ENCODE measurements at places on chromosomes 7 and 10.

GRCh38 chr10:131585761-131586160, 274.2 kb upstream of the TCERG1L start:
- DNase-seq, result no peak

- DNase-seq, result peak; percentile 88
Observed at GRCh38 chr7:2641406-2642393, 9.9 kb downstream of the TTYH3 start.

DNA sequence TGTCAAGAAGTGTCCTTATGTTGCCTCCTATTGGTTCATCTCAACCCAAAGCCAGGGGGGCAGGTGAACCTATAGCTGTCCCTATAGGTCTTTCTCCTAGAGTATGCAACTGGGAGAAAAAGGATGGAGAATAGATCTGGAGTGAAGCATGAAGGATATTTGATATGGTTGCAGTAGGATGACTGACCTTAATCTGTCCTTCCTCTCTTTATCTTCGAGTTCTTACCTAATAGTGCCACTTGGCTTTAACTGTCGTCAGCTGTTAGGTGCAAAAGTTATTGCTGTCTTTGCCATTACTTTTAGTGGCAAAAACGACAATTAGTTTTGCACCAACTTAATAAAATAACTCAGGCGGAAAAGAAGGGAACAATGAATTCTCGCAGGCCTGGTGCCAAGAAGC, 196.0 kb downstream of the GALNT17 start:
- DNase-seq, result no peak

DNA sequence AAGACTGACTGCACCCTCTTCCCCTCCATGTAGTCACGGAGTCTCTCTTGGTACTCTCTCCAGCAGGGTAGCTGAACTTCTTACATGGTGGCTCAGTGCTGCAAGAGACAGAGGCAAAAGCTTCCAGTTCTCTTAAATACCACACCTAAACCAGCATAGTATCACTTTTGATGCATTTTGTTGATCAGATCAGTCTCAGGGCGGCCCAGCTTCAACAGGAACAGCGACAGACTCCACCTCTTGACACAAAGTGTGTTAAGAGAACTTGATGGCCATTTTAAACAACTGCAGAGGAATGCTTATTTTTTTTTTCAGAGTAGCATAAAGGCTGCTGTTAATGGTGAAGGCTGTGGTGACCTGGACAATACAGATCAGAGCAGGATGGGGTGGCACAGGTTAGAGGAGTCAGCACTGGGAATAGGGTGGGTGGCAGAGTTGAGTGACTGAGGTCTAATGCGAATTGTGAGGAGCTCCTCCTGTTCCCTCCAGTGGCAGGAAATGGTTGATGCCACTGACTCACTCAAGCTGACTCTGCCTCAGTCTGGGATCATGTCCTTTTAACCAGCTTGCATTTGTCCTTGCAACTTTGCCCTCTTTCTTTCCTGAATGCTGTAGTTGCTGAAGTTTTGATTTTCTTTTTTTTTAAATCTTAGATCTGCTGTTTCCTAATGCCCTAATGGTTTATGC, 17.3 kb downstream of the MGAM start:
- DNase-seq, result no peak

- no peak for DNase-seq
Observed at GRCh38 chr10:119502618-119503155, 39.8 kb downstream of the RGS10 start.

- DNase-seq, result no peak
Observed at GRCh38 chr10:7853226-7853842, 35.0 kb downstream of the TAF3 start.

DNA sequence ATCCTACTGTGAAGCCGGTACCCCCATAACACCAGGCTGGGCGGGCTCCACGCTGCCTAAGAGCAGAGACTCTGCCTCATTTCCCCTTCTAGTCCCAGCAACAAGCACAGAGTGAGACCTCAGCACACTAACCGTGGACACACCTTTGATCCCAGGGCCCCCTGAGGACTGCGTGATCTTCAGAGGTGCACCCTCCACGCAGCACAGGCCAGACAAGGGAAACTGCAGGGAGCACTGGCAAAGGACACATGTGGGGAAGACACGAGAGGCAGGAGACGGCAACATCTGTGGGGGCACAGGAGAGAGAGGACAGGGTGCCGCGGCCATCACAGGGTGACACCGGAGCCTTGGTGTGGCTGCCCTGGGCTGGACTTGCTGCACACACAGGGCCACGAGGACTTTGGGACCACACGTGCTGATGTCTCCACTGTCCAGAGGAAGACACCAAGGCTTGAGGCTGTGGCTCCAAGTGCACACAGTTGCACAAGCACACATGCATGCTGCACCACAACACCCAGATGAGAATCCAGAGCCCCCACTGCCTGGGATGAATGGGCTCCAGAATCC, 128.8 kb downstream of the PTPRN2 start:
- DNase-seq, result no peak

- no peak for DNase-seq
Observed at GRCh38 chr10:76432016-76433012, 1000.9 kb downstream of the LRMDA start.

DNA sequence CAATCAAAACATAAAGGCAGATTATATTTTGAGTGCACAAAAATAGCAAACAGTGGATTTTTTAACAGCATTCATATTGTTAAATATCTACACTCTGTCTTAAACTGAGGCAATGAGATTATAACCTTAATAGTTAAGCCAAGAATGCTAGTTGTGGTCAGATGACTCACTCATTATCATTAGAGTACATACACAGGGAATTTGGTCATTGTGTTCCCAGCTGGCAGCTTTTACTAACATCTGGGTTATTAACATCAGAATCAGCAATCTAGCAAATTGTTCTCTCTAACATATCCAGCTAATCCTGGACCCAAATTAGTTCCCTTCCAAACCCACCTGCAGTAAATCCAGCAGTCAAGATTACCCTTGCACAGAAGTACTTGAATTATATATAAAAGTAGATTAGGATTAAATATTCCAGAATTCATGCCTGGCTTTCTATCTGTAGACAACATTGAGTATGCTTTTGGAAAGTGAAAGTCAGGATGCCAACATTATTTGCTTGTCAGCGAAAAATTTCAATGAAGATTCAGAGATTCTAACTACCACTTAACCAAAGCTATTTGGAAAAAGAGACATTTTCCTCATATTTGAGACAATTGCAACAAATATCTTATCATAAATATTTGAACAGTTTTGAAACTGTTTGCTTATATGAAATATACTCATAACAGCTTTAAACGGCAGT, 1035.6 kb upstream of the PHF14 start:
- DNase-seq, result no peak

GRCh38 chr7:4006687-4007086, 675.4 kb upstream of the FOXK1 start:
- no peak for DNase-seq

- DNase-seq, result peak; percentile 17
Observed at GRCh38 chr7:91288208-91288824, 24.1 kb downstream of the FZD1 start.

DNA sequence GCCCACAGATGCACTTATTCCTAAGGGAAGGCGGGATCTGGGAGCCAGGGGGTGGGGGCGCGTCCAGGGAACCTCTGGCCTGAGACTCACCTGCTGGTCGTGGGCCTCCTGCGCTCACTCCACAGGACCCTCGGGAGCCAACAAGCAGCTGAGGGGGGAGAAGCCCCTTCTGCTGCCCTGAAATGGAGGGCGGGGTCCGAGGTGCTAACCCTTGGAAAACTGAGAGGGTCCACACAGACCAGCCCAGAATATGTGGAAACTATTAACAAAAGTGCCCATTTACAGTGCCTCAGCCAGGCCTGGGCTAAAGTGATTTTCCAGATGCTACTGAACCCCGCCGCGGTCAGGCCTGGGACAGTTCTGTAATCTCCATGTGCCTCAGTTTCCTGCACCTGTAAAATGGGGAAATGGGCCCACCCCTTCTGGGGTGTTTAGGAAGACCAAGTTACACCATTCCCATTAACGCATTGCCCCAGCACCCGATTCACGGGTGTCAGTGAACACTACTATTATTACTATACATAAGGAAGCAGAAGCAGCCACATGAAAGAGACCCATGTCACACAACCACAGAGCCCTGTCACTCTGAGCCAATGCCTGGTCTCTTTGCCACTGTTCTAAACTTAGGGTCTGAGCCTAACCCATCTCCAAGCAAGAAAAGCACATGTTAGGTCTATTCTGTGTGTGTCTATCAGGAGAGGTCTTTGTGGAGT, 630 bp upstream of the VSTM4 start:
- DNase-seq, result no peak

GRCh38 chr10:61215246-61215645, 237.9 kb downstream of the TMEM26 start:
- DNase-seq, result no peak

DNA sequence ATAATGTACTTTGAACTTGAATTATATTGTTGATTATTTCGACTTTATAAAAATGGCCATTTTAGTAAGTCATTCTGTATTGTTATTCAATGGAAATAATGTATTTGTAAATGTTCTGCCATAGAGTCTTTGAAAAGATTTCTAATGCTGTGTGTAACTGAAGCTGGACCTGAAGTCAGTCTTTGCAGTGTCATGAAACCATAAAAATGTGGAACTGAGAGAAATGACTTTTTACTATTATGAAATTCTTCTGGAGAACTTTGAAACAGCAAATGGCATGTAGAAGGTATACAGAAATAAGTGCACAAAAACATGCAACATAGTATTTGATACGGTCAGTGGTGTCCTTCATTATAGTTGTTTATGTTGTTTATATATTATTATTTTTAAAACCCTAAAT, 59.7 kb upstream of the ADRA2A start:
- DNase-seq, result no peak

DNA sequence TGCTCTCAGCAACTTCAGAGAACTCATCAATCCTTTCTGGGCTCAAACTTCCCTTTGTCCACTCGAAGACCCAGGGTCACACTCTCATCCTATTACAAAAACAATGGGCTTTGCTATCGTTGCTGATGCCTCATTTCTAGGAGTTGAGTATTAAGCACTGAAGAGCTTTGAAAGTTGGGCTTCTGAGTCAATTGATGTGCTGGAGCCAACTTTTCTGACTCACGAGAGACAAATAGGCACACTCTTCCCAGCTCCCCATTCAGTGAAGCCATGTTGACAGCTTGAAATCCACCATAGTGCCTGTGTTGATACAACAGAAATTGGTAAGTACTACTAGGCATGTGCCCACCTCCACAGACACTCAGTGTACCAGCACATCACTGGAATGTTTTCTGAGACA, 97.5 kb upstream of the PRSS58 start:
- no peak for DNase-seq

DNA sequence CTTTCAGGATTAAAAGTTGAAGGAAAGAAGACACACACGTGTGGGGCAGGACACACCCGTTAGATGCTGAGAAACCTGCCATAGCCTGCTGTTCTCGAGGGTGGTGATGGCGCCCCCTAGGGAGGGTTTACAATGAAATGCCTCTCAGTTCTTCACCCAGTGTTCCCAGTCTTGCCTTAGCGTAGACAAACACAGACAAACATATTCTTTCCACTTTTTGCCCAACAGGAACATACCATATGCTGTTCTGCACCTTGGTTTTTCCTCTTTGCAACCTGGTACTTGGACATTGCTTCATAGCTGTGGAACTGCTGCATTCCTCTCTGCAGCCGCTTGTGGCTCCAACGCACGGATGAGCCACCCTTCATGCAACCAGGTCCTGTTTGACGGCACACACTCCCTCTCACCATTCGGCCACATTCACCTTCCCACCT, 23.3 kb upstream of the HSPA12A start:
- no peak for DNase-seq

- no peak for DNase-seq
Observed at GRCh38 chr7:123695944-123696677, 40.4 kb downstream of the LMOD2 start.

DNA sequence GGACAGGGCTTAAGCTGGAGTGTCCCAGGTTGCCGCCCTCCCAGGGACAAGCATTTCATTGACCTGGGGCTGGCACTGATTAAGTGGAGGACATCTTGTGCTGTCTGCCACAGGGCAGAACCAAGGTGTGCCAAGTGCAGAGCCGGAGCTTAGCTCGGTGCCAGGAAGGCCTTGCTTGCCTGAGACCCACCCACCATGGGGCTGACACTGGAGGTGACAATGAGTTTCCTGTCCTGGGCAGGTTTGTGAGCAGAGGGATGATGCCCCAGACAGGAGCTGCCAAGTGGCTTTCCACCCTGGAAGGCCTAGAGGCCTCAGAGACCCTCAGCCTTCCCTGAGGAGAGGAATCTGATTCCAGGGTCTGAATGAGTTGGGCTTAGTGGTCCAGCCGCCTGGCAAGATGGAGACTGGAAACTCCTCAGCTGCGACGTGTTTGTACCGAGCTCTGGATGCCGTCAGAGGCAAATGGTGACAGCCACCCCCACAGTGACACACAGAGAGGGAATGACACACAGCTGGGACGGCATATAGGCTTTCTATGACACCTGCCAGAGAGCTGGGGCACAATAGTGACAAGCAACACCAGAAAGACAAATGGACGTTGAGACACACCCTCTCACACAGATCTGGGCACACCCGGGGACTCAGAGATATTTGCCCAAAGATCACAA, 2.6 kb downstream of the ADCYAP1R1 start:
- DNase-seq, result peak; percentile 47

GRCh38 chr10:61835946-61836887, 65.3 kb upstream of the ARID5B start:
- peak; percentile 46 for DNase-seq

DNA sequence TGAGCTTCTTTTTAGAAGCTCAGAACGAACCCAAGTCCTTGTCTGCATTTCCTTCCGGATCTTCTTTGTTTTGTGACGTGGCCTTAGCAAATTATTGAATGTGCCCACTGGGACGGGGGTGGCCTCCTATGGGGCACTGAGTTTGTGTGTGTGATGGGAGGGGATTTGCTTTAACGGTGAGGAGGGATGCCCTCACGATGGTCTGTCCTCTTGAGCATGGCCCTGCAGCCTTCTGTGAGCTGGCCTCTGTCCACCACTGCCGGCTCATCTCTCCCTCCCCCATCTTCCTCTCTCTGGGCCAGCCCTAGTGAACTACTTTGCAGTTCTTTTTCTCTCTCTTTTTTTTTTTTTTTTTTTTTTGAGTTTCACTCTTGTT, 62.9 kb upstream of the MKRN1 start:
- DNase-seq, result peak; percentile 29

DNA sequence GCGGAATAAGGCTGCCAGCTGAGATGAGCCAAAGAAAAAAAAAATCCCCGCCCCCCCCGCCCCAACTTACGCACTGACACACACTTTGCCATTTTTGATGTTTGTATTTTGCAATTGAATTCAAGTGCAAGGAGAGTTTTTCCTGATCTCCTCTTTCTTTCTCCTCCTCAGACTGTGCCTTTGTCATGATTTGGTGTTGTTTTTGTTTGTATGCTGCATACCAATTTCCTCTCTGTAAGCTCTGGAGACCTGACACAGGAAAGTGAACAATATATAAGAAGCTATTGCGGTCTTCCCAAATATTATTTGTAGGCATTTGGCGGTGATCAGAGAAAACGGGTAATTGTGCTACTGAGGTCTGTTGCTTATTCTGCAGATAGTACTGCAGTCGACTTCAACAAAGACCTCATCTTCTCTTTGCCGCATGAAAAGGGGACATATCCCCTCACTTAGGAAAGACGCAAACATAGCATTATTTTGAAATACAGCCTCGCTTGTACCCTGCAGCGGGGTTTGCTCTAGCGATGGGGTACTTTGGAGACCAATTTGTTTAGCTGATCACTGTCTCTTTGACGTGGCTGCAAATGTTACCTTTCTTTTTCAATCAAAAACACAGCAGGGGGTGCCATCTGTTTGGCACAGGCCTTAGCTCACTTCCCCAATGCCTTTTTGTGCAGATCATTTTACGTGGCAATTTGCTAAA, 206.6 kb downstream of the SKAP2 start:
- DNase-seq, result peak; percentile 95
